CD4-positive, alpha-beta T cell (primary cell): ENCODE measurements at places on chromosomes 4 and X.
A peak's percentile ranks its signal among the peaks of the same experiment; 100 is the strongest.

- H3K27me3 ChIP-seq, result no peaks in the 10 kb centered on the region
- H3K27ac ChIP-seq, result no peak overlapping the region
- no peaks in the 10 kb centered on the region for H3K4me1 ChIP-seq
- no peaks in the 10 kb centered on the region for H3K36me3 ChIP-seq
- no peak for DNase-seq
Observed at GRCh38 chr4:137651128-137651527, 118.8 kb upstream of the PCDH18 start.

- H3K36me3 ChIP-seq, result no peaks in the 10 kb centered on the region
- DNase-seq, result no peak
- H3K4me1 ChIP-seq, result no peaks in the 10 kb centered on the region
- no peaks in the 10 kb centered on the region for H3K27me3 ChIP-seq
- H3K27ac ChIP-seq, result no peak overlapping the region
- no peak overlapping the region for H3K4me3 ChIP-seq
Observed at GRCh38 chr4:29549342-29549741, 1170.8 kb upstream of the PCDH7 start.

DNA sequence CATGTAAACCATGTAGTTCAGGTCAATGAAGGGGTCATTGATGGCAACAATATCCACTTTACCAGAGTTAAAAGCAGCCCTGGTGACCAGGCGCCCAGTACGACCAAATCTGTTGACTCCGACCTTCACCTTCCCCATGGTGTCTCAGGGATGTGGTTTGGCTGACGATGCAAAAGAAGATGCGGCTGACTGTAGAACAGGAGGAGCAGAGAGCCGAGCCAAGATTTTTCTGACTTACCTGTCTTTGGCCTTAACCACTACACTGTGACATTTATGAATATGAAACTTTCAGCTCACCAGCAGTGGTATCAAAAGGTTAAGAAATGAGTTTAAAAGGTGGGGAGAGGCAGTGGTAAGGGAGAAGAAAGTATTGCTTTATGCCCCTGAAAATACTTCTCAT lies 309.8 kb downstream of the BCOR start:
- H3K4me1 ChIP-seq, result no peaks in the 10 kb centered on the region
- H3K4me3 ChIP-seq, result no peak overlapping the region
- no peak overlapping the region for H3K27ac ChIP-seq
- H3K36me3 ChIP-seq, result no peaks in the 10 kb centered on the region

GRCh38 chr4:71095141-71095540 lies 101.7 kb downstream of the DCK start:
- H3K4me1 ChIP-seq, result peaks cover 9% of the 10 kb centered on the region
- H3K36me3 ChIP-seq, result no peaks in the 10 kb centered on the region
- no peak overlapping the region for H3K4me3 ChIP-seq
- no peak for DNase-seq
- H3K27ac ChIP-seq, result no peak overlapping the region
- no peaks in the 10 kb centered on the region for H3K27me3 ChIP-seq

DNA sequence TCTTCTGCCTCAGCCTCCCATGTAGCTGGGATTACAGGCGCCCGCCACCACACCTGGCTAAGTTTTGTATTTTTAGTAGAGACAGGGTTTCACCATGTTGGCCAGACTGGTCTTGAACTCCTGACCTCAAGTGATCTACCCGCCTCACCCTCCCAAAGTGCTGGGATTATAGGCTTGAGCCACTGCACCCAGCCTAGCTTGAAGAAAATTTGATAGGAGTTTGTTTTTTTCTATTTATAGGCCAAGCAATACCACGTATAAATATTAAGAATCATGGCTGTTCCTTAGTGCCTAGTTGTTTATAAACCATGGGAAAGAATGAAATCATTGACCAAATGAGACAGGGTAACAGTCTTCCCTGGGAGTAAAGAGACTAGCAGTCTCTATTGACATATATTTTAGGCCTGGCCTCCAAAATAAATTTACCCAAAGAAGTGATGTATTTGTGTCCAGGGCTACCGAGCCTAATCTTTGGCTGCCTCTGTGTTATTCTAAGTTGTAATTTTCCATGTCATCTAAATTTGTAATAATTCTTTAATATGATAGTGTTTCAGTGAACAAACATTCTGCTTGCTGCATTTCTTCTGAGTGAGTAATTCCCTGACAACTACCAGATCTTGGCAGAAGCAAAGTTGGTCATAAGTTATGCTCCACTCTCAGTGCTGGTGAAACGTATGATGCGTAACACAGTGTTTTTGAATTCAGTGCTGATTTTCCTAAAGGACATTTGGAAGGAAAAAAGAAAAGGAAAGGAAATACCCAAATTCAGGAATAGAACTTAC lies 10.3 kb downstream of the PKD2 start:
- H3K27ac ChIP-seq, result no peak overlapping the region
- no peaks in the 10 kb centered on the region for H3K4me1 ChIP-seq
- H3K27me3 ChIP-seq, result no peaks in the 10 kb centered on the region
- DNase-seq, result no peak
- peaks cover 4% of the 10 kb centered on the region for H3K36me3 ChIP-seq

GRCh38 chrX:53435997-53436396 lies 1.8 kb upstream of the HSD17B10 start:
- peaks cover 12% of the 10 kb centered on the region for H3K36me3 ChIP-seq
- H3K4me1 ChIP-seq, result peaks cover 23% of the 10 kb centered on the region
- peaks cover 2% of the 10 kb centered on the region for H3K27me3 ChIP-seq
- peak; percentile 36 for DNase-seq

GRCh38 chr4:11505221-11505971 lies 76.7 kb upstream of the HS3ST1 start:
- no peaks in the 10 kb centered on the region for H3K27me3 ChIP-seq
- no peak overlapping the region for H3K27ac ChIP-seq
- H3K36me3 ChIP-seq, result no peaks in the 10 kb centered on the region
- no peak overlapping the region for H3K4me3 ChIP-seq
- DNase-seq, result no peak
- H3K4me1 ChIP-seq, result peaks cover 7% of the 10 kb centered on the region

- H3K4me3 ChIP-seq, result peak overlapping the region; percentile 28
- peak; percentile 54 for DNase-seq
- peaks cover 6% of the 10 kb centered on the region for H3K36me3 ChIP-seq
- H3K4me1 ChIP-seq, result peaks cover 43% of the 10 kb centered on the region
Observed at GRCh38 chr4:39932776-39933402, 44.8 kb downstream of the PDS5A start.

DNA sequence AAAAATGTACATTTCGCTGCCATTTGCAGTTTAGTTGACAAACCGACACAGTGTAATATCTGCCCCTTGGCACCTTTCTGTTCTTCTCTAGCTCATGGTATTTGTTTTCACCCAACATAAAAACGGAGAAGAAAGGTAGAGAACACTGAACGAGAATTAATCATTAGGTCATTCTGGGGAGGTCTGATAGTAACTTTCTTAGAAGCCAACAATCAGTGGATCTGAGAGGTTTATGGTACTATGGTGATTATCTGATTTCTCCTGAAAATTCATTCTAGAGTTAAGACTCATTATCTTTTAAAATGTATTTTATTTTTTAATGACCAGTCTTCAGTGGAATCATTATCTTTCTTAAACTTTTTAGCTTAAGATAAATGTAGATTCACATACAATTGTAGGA lies 8.5 kb downstream of the RAPGEF2 start:
- H3K36me3 ChIP-seq, result no peaks in the 10 kb centered on the region
- H3K4me3 ChIP-seq, result no peak overlapping the region
- DNase-seq, result no peak
- no peaks in the 10 kb centered on the region for H3K4me1 ChIP-seq

GRCh38 chr4:66376396-66376795 lies 706.1 kb upstream of the EPHA5 start:
- H3K4me1 ChIP-seq, result no peaks in the 10 kb centered on the region
- no peaks in the 10 kb centered on the region for H3K27me3 ChIP-seq
- no peak overlapping the region for H3K27ac ChIP-seq
- no peak for DNase-seq
- H3K4me3 ChIP-seq, result no peak overlapping the region
- H3K36me3 ChIP-seq, result no peaks in the 10 kb centered on the region

DNA sequence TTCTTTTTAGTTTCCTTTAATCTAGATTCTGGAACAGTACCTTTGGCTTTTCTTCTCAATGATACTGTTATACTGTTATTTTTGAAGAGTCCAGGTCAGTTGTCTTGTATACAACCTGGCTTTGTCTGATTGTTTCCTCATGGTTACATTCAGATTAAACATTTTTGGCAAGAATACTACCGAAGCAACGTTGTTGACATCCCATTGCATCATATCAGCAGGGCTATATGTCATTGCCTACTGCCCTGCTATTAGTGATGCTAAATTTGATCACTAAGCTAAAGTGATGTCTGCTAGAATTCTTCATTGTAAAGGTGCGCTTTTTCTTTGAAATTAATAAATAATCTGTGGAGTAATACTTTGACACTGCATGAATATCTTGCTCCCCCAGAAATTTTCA lies 5.8 kb upstream of the ATP1B4 start:
- no peak overlapping the region for H3K4me3 ChIP-seq
- no peaks in the 10 kb centered on the region for H3K27me3 ChIP-seq
- no peak overlapping the region for H3K27ac ChIP-seq
- no peaks in the 10 kb centered on the region for H3K36me3 ChIP-seq
- no peaks in the 10 kb centered on the region for H3K4me1 ChIP-seq

GRCh38 chrX:37800717-37801116 lies 20.9 kb downstream of the CYBB start:
- peaks cover 6% of the 10 kb centered on the region for H3K4me1 ChIP-seq
- no peak overlapping the region for H3K27ac ChIP-seq
- no peak for DNase-seq
- H3K36me3 ChIP-seq, result no peaks in the 10 kb centered on the region
- no peak overlapping the region for H3K4me3 ChIP-seq

- H3K4me1 ChIP-seq, result peaks cover 12% of the 10 kb centered on the region
- DNase-seq, result no peak
- H3K4me3 ChIP-seq, result no peak overlapping the region
Observed at GRCh38 chr4:4871242-4871572, 11.7 kb downstream of the MSX1 start.

GRCh38 chr4:8468746-8469535 lies 28.4 kb downstream of the TRMT44 start:
- peaks cover 40% of the 10 kb centered on the region for H3K36me3 ChIP-seq
- H3K27ac ChIP-seq, result no peak overlapping the region
- H3K4me1 ChIP-seq, result no peaks in the 10 kb centered on the region
- H3K27me3 ChIP-seq, result no peaks in the 10 kb centered on the region
- no peak overlapping the region for H3K4me3 ChIP-seq
- peak; percentile 34 for DNase-seq

DNA sequence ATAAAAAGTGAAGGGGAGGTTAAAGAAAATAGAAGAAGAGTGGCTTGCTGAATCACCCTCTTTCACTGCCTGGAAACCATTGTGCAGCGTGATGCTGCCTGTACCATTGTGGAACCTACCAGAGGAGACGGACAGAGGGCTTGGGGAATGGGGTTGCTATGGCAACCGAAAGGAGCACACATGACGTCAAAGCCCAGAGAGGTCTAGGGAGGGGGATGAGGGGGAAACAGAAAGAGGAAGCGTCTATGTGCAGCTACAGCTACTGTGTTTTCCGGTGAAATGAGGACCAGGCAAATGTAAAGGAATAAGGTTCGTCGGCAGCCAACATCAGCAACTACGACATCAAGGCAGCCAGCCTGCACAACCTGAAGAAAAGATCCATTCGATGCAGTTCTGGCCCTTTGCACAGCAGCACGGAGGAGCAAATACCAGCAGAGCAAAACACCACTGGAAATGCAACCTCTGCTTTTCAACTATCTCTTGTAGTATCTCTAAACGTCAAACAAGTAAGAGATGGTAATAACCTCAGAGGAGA lies at the start of gene MAPK10:
TSS of gene MAPK10 (minus strand) at position 110 of the 535 bp plus-strand sequence.
- no peaks in the 10 kb centered on the region for H3K27me3 ChIP-seq
- DNase-seq, result peak; percentile 7
- peak within 1 kb of the TSS; percentile 47 for H3K4me3 ChIP-seq
- H3K36me3 ChIP-seq, result no peaks in the 10 kb centered on the region
- peaks cover 6% of the 10 kb centered on the region for H3K4me1 ChIP-seq

GRCh38 chr4:186775902-186776301 lies 52.2 kb upstream of the FAT1 start:
- no peaks in the 10 kb centered on the region for H3K36me3 ChIP-seq
- no peak overlapping the region for H3K4me3 ChIP-seq
- no peak for DNase-seq
- no peak overlapping the region for H3K27ac ChIP-seq
- no peaks in the 10 kb centered on the region for H3K27me3 ChIP-seq

DNA sequence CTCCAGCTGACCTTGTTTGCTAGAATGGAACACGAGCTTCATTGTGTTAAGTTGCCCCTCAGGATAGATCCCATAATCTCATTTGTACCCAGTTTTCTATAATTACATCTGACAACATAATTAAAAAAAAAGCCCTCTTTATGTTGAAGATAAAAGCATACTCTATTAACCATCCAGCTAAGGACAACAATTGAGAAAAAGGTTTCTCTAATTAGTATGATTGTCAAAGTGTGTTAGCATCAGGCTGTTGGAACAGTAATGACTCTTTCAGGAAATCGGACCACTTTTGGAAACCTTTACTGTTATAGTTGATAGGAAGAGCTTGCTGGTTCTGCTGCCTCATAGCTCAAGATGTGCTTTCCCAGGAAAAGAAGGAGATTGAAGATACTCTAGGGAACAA lies 172.6 kb downstream of the FHIP1A start:
- H3K27me3 ChIP-seq, result no peaks in the 10 kb centered on the region
- no peaks in the 10 kb centered on the region for H3K36me3 ChIP-seq
- no peak overlapping the region for H3K27ac ChIP-seq
- no peaks in the 10 kb centered on the region for H3K4me1 ChIP-seq
- H3K4me3 ChIP-seq, result no peak overlapping the region

DNA sequence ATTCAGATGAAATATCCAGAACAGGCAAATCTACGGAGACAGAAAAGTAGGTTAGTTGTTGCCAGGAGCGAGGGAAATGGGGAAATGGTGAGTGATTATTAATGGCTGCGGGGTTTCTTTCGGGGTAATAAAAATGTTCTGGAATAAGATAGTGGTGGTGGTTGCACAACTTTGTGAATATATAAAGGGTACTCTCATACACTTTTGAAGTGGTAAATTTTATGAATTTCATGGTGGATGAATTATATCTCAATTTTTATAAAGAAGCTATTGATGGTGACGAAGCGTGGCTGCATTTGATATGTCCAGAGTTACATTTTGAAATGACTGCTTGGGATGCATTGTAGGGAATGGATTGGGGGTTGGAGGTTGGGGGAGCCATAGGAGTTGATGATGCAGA lies 16.3 kb downstream of the FAM47E start:
- no peaks in the 10 kb centered on the region for H3K36me3 ChIP-seq
- no peaks in the 10 kb centered on the region for H3K27me3 ChIP-seq
- H3K4me3 ChIP-seq, result no peak overlapping the region

DNA sequence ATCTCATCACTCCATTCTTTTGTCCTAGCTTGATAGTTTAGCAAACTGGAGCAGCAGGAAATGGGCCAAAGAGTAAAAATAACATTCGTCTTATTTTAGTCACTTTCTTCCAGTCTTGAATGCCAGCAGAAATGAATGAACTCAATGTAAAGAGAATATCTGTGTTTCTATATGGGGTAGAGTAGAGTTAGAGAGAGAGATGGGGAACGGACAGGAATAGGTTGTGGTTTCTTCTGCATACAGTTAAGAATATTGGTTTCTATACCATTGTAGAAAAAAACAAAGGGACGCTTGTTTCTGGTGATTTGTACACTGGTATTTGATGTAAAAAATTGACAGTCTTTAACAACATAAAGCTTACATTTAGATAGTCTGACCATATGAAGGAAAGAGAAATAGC lies 8.9 kb downstream of the GPR174 start:
- no peak for DNase-seq
- H3K4me1 ChIP-seq, result peaks cover 15% of the 10 kb centered on the region

GRCh38 chr4:21507439-21507838 lies 441.1 kb downstream of the KCNIP4 start:
- no peak overlapping the region for H3K27ac ChIP-seq
- no peaks in the 10 kb centered on the region for H3K36me3 ChIP-seq
- H3K27me3 ChIP-seq, result no peaks in the 10 kb centered on the region
- DNase-seq, result no peak

- H3K27ac ChIP-seq, result no peak overlapping the region
- no peak for DNase-seq
- H3K36me3 ChIP-seq, result no peaks in the 10 kb centered on the region
Observed at GRCh38 chr4:15233626-15234025, 194.2 kb upstream of the C1QTNF7 start.
